ENCODE measurements at places on chromosomes 12 and 14.

- DNase-seq = no peak
These were observed 3.5 kb downstream of the RPS6KL1 start for GRCh38 chr14:74919421-74920165.

DNA sequence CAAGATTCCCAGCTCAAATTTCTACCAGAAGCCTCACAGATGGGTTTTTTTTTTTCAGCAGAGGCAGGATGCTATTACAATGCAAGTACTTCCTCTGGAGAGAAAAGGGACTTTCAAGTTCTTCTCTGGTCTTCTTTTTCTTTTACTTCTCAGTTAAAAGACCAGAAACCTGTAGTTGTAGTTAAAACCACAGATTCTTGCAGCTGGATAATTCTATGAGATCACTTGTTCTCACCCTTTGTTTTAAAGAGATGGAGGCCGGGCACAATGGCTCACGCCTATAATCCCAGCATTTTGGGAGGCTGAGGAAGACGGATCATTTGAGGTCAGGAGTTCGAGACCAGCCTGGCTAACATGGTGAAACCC is 47.6 kb upstream of the OVCH1 start:
- DNase-seq = no peak

DNA sequence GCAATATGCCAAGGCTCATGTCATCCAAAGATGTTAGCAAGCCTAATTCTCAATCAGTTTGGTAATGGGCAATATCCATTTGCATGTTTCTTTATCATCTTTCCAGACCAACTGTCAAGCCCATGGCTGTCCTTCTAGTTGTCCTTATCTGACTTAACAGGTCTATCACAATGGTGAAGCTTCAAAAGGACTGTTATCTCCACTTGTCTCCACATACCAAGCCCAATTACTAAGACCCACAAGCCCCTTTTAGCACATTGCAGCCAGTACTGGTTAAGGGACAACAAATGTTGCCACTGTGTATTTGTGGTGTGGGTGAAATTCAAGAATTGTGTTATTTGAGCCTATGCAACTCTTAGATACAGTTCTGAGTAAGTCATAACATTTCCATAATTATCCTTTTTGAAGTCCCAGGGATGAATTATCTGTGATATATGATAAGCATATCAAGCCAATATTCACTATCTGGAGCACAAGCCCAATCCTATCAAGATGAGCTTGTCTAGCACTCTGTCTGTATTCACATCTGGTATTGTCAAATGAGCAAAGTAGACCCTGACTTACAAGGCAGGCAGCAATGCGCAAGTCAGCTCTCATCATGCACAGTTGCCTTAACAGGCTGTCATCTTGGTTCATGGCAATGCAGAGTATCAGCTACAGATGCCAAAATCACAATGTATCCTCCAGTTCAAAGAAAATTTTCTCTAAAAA is 19.3 kb upstream of the ST8SIA1 start:
- no peak for DNase-seq

DNA sequence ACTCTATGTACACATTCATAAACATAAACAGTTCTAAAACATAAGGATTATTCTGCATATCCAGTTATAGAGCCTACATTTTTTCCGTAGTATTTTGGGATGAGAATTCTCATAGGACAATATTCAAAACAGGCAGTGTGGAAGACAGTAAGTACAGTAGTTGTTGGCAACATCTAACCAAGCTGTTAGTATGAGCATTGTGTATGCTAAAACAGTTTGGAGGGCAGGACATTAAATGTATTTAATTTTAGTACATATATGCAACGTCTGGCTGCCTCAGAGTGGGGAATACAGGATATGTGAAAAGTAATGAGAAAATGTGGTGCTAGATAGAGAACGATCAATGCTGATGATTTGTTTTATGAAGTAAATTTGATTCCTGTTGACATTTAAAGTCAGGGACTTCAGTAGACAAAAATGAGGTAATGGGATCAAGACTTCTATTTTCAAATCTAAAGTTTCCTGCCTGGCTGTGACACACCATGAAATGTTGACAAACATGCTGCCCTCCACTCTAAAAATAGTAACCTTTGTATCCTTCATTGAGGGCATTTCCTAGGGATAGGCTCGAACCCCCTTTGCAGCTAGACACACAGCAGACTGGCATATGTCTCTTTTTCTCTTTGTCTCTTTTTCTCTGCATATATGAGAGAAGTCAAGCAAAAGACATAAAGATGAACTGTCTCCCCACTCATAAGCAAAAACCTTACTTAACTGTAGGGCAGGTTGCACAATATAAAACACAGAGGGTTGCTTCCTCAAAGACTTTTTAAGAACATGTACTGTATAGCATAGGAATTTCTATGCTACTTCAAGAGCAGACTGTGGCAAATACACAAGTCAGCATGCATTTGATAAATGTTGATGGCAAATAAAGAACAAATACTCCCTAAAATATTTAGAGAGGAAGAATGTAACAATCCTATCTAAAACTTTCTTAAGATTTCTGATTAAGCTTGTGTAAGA is 75.5 kb upstream of the GTF2A1 start:
- no peak for DNase-seq

GRCh38 chr12:94671917-94672316 is 21.6 kb upstream of the TMCC3 start:
- DNase-seq = no peak

DNA sequence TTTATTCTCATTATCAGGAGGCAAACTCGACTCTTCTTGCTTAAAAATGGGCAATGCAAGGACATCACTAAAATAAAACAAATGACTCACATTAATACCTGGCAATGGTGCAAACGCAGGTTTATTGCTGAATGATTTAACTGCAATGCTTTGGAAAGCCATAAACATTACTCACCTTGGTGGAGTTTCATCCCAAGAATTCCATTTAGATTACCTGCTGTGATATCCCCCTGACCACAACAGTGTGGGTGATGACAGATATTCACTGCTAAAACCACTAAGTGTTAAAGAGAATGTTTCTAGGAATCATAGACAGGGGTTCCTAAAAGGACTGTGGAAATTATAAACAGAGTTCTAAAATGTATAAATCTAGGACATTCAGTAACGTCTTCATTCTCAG is 35.3 kb upstream of the CSRNP2 start:
- no peak for DNase-seq

- no peak for DNase-seq
These were observed 113.3 kb upstream of the PRB2 start for GRCh38 chr12:11508699-11509098.

DNA sequence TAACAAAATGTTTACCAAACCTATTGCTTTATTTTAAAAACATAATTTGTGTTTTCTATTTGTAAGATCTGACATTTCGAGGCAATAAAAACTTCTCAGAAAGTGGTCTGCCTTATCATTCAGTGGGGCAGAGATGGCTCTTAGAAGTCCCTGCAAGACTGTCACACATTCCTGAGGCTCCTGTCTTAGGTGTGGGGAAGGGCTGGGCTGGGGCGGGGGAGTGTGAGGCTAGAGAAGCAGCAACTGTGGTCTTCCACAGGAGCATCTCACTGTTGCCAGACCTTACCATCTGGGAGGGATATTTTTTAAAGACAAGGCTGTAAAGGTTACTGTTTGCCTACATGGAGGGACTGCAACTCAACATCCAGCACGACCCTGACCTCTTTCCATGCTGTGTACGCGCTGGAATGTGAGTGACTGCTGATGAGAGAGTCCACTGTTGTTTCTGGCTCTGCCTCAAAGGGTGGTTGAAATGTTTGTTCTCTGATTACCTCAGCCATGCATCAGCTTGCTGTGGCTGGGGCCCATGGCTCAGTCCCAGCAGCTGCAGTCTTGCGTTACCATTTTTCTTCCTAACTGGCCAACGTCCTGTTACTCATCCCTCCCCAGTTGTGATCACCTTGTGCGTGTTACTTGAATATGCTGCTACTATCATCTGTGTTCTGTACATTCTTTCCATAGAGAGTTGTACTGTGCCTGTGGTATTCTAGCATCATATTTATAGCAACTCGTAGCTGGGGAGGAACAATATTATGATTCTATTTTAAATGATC is 12.4 kb downstream of the ERG28 start:
- DNase-seq = no peak

All from mesothelial cell of epicardium (in vitro differentiated cells).